Hematopoietic multipotent progenitor cell treated with erythropoietin and hydrocortisone succinate and interleukin-3 and kit ligand, for 17 days (in vitro differentiated cells): ENCODE measurements at places on chromosomes 7 and 10.

- no peak for DNase-seq
These were observed 85.5 kb downstream of the CUX1 start for GRCh38 chr7:101902680-101903514.

DNA sequence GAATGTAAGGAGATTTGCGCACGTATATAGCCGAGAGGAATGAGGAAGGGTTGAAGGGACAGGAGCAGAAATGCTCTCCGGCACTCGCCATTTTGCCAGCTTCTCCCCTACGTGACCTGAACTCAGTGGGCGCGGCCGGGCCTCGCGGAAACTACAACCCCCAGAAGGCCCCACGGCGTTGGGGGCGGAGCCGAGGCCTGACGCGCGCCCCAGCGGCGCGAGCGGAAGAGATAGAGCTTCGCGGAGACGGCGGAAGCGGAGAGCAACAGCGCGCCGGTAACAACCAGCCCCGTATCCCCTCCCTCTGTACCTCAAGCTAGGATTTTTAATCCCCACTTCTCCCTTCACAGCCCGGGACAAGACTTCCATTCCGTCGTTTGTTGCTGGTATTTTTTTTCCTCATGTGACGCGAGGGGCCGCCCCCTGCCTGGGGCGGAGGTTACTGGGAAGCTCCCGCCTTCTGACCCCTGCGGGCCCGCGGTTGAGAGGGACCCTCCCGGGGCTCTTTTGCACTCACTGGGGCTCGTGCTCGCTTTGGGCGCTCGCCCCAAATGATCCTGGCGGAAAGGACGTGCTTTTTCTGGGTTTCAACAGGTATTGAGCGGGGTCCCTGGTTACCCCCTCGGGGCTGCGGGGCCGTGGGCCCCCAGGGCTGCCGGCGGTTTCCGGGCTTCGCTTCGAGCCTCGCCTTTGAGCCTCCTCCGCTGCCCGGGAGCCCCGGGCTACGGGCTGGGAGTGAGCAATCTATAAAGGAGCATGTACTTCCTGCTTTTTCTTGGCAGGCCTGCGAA, at the start of gene R3HCC1L:
R3HCC1L (plus strand) TSS at position 227 of the 791 bp plus-strand sequence. CDS start 73,458 bp downstream, outside the sequence.
- DNase-seq = peak; percentile 89

DNA sequence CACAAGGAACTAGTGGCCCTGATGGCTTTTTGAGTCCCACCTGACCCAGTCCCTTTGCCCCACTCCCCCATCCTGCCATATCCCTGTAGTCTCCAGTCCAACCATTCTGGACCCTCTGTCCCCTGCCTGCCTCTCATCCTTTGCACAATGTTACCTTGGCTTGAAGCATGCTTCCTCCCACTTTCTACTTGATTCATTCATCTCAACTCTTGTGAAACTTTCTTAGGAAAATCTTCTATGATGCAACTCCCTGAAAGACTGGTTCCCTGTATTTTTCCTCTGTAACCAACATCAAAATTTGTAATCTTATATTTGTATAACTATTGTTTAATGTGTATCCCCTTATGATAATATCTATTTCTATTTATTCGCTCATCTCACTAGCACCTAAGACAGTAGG, 151.5 kb downstream of the LRRTM3 start:
- DNase-seq = no peak

- no peak for DNase-seq
These were observed 736 bp downstream of the SKIDA1 start for GRCh38 chr10:21524526-21525366.

- no peak for DNase-seq
These were observed 1054.4 kb downstream of the CNTNAP2 start for GRCh38 chr7:147171013-147171391.

DNA sequence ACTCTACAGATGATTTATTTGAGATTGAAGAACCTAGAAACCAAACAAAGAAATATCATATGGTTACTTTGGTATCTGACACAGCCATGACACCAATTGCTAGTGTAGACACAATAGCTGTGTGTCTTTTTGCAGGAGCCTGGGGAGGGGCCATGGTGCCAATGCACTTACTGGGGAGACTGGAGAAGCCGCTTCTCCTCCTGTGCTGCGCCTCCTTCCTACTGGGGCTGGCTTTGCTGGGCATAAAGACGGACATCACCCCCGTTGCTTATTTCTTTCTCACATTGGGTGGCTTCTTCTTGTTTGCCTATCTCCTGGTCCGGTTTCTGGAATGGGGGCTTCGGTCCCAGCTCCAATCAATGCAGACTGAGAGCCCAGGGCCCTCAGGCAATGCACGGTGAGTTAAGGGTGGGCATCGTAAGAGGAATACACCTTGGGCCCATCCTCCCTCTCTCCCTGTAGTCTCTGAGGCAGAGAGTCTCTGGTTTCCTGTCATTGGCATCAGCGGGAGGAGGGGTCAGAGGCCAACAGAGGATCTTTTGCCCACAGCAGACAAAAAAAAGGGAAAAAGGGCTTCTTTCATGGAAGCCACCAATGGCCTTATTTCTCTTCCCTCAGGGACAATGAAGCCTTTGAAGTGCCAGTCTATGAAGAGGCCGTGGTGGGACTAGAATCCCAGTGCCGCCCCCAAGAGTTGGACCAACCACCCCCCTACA, 1.2 kb downstream of the TMEM139 start:
- DNase-seq = no peak
